ENCODE measurements at places on chromosomes 1 and 21. TPM values are rescaled to one million over a fixed set of nuclear protein-coding genes. Genes with fewer than 3 reads are reported as not detected.

The CA6 gene
- not detected for total RNA-seq

The SLC22A15 gene
- 3.7 TPM for total RNA-seq

The CLCA1 gene
- not detected for total RNA-seq

The SLC5A3 gene
- total RNA-seq: 19.4 TPM

The POGK gene
- total RNA-seq: 40.3 TPM

The AP4B1 gene
- 8.9 TPM for total RNA-seq

The MAP3K6 gene
- 11.2 TPM for total RNA-seq

The SAMSN1 gene
- total RNA-seq: 3.0 TPM

The TGFBR3 gene
- 2.9 TPM for total RNA-seq

The FCRL2 gene
- not detected for total RNA-seq

The INAVA gene
- total RNA-seq: 46.8 TPM

The CATSPERE gene
- 0.45 TPM for total RNA-seq

The TRPM2 gene
- total RNA-seq: 0.28 TPM

The NFYC gene
- 54.1 TPM for total RNA-seq

The SLC44A3 gene
- total RNA-seq: 5.0 TPM

The CAMK2N1 gene
- 7.4 TPM for total RNA-seq

The KCNN3 gene
- 3.0 TPM for total RNA-seq

The LIPI gene
- not detected for total RNA-seq

The ARTN gene
- total RNA-seq: 23.3 TPM

The B4GALT3 gene
- total RNA-seq: 42.3 TPM

The ZSWIM5 gene
- 2.5 TPM for total RNA-seq

The NLRP3 gene
- 0.23 TPM for total RNA-seq

The FCGR3B gene
- total RNA-seq: not detected

Data from H1 (cell line).